ENCODE measurements at places on chromosomes 12 and 14.
A peak's percentile ranks its signal among the peaks of the same experiment; 100 is the strongest.

- DNase-seq = no peak
These were observed 470.4 kb downstream of the GALC start for GRCh38 chr14:87522575-87522974.

GRCh38 chr14:68651652-68652432, 141.0 kb downstream of the ZFP36L1 start:
- no peak for DNase-seq

- no peak for DNase-seq
These were observed 763 bp upstream of the PHETA1 start for GRCh38 chr12:111369496-111370220.

- no peak for DNase-seq
These were observed 188.1 kb upstream of the CDKN3 start for GRCh38 chr14:54208751-54209150.

- DNase-seq = no peak
These were observed 4.9 kb downstream of the OTX2 start for GRCh38 chr14:56805201-56805991.

DNA sequence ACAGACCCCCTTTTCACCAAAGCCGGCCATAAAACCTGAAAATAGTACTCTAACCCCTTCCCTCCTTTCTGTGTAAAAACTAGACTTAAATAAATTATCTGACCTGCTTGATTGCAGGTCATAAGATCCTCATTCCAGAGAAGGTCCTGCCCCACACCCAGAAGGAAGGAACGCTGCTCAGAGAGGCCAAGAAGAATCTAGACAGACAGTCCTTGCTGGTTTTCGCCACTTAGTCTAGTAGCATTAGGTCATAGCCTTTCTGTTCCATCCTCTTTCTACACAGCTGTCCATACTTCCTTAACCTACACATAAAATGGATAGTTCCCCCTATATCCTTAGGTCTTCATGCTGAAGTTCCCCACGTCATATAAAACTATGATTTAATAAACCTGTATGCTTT, 83.7 kb upstream of the IGF1 start:
- DNase-seq = no peak

GRCh38 chr14:20560961-20561360, at the start of gene RNASE9:
TSS of gene RNASE9 (minus strand) at chr14:20561047.
- no peak for DNase-seq

DNA sequence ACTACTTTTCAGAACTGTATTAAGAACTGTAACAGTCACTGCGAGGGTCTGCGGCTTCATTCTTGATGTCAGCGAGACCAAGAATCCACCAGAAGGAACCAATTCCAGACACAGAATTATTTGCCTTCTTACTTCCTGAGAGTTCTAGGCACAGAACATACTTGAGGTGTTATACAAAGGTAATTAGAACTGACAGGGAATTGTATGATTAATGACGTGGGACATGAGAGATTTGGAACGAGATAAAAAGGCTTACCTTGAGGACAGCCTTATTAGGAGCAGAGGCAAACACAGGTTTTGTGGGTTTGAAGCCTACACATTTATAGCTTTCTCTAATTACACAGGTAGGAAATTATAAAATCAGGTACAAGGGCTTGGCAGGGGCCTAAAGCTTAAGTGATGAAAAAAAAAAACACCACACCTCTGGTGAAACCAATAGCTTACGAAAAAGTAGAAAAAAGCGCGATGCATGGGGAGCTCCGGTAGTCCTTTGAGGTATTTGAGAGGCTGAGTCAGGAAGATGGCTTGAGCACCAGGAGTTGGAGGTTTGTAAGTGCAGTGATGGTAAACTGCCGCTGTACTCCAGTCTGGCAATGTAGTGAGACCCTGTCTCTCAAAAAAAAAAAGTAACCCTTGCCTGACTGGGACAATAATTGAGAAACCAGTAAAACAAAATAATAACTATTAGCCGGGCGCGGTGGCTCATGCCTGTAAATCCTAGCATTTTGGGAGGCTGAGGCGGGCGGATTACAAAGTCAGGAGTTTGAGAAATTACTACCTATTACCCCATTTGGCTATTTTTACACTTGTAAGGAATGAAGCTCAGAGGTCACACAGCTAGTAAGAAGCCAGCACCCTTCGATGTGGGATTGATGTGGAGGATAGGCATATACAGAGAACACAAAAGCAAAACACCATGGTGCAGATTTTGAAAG, 795 bp upstream of the ACOT2 start:
- DNase-seq = no peak

DNA sequence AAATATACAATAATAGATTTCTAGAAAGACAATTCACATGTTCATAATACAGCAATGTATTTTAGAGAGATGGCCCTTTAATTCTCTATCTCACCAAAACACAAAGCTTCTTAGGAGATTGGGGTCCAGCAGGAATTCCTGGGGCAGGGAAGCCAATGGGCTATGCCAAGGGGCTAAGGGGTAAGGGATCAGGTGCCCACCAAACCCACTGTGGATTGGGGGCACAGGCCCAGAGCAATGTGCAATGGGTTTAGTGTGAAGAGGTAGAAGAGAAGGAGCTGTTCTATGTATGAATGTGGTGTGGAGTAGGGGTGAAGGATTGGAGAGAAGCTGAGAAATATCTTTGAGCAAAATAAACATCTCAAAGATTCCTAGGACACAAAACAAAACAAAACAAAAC, 2.6 kb downstream of the HOXC13 start:
- DNase-seq = no peak

DNA sequence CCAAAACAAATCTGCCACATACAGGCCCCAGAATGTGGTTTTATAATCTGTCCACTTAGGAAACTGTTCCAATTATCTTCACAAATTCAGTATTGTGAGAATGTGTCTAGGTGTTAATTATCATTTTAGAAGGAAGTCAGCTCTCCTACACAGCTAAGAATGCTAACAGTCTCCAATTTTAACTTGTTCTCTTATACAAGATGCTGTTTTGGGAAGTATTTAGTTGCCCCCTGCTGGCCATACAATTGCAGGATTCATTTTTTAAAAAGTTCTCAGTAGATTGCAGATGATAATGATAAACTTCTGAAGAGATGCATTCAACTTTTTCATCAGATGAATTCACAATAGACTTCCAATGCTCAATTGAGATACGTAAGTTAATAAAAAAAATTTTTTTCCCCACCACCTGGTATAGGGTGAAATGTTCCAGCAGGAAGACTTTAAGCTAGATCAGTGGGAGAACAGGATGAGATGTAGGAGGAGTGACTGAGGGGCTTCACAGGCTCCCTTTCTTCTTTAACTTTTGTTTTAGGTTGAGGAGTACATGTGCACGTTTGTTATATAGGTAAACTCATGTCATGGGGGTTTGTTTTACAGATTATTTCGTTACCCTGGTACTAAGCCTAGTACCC, 27.3 kb upstream of the OSBPL8 start:
- DNase-seq = peak; percentile 13

GRCh38 chr12:27460471-27460978, 14.0 kb downstream of the SMCO2 start:
- no peak for DNase-seq

- DNase-seq = no peak
These were observed 20.7 kb downstream of the GTF2A1 start for GRCh38 chr14:81200054-81200453.

DNA sequence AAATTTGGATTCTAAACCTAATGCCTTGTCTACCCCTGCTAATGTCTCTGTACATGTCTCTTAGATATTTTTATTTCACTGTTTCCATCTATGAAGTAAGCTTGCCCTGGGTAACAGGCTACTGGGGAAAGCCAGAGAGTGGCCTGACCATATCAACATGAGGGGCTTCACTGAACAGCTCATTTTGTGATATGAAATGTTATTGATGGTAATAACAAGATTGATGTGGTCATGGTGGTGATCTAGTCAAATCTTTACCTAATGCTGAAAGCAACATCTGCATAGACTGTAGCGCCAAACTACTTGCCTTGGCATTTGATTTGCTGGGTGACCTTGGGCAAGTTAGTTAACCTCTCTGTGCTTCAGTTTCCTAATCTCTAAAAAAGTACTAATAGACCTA, 9.9 kb upstream of the DYRK2 start:
- no peak for DNase-seq

GRCh38 chr12:117685110-117685926, 283.5 kb downstream of the KSR2 start:
- DNase-seq = no peak

DNA sequence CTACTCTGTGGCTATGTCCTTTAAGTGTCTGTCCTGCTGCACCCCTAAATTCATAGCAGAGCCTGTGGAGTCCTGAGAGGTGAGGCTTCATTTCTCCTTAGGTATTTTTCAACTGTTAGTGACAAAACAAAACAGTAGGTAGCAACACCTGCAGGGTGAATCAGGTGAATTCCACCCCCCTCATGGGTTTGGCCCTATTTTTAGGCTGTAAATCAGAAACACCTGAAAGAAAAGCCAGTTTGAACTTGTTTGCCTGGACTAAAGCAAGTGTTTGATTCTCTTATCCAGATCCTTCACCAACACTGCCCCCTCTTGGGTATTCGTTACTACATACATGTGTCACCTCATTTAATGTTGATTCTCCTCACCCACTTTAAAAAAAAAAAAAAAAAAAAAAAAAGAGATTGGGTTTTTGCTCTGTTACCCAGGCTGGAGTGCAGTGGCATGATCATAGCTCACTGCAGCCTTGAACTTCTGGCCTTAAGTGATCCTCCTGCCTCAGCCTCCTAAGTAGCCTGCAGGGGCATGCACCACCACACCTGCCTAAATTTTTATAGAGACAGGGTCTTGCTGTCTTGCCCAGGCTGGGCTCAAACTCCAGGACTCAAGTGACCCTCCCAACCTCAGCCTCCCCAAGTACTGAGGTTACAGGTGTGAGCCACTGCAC, 10.3 kb downstream of the TBPL2 start:
- no peak for DNase-seq

- DNase-seq = no peak
These were observed 20.6 kb downstream of the MAPK1IP1L start for GRCh38 chr14:55071870-55072640.

DNA sequence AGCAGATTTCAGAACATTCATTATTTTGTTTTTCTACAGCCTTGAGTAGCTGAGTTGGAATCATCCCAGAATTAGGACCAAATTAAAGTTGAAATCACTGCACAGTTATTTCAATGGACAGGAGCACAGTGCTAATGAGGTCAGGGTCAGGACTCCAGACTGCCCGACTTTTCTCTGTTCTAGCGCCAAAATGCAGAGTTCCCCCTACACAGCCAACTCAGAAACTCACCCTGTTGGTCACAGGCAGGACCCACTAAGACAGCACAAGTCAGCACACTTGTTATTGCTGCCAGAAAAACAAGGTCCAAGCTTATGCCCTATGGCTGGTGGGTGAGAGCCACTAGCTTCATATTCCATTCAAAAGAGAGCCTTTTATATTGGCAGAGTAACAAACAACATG, 198.1 kb upstream of the KRR1 start:
- DNase-seq = no peak

DNA sequence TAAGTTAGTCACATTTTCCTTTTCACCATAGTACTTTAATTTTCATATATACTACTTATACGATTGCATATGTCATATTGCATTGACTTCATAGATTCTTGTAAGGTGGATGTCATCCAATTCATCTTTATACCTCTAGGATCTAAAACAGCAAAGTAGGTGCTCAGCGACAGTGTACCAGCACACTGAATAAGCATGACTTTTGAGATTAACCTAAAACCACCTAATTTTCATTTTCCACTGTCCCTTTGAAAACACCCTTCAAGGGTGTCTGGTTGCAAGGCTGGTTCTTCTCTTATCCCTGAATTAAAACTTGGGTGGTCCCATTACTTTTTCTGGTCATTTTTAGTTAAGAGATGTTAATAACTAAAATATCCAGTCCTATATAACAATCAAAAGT, 4.4 kb downstream of the GPR19 start:
- DNase-seq = no peak

- no peak for DNase-seq
These were observed 22.2 kb downstream of the COX8C start for GRCh38 chr14:93368996-93369712.

- DNase-seq = no peak
These were observed 133.5 kb upstream of the DAAM1 start for GRCh38 chr14:59055006-59055405.

- no peak for DNase-seq
These were observed 38.0 kb downstream of the CHGA start for GRCh38 chr14:92960706-92961566.

GRCh38 chr12:126507231-126507630, 1442.0 kb downstream of the AACS start:
- DNase-seq = no peak

DNA sequence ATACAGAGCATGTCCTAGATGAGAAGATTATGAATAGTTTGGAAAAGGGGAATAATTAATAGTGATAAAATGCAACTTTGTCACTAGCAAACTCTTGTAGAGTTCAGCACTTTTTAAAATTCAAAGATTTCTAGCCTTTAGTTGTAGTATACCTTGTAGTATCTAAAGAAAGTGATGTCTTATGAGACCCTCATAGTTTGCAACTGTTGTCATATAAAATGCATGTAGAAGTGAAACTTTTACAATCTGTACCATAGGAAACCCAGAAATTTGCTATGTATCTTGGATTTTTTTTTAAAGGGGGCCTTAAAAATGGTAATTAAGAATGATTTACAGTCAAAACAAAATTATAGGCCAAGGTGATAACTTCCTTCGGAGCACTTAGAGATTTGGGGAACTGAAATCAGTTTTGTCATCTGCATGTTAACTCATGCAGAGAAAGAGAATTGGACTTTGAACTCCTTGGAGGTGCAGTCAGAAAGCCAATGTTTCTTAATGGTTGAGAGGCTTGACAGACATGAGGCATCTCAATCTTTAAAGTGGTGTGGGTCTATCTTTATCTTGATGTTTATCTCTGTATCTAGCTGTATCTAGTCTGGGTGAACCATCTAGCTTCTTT, 1.3 kb downstream of the LRRK2 start:
- DNase-seq = no peak

DNA sequence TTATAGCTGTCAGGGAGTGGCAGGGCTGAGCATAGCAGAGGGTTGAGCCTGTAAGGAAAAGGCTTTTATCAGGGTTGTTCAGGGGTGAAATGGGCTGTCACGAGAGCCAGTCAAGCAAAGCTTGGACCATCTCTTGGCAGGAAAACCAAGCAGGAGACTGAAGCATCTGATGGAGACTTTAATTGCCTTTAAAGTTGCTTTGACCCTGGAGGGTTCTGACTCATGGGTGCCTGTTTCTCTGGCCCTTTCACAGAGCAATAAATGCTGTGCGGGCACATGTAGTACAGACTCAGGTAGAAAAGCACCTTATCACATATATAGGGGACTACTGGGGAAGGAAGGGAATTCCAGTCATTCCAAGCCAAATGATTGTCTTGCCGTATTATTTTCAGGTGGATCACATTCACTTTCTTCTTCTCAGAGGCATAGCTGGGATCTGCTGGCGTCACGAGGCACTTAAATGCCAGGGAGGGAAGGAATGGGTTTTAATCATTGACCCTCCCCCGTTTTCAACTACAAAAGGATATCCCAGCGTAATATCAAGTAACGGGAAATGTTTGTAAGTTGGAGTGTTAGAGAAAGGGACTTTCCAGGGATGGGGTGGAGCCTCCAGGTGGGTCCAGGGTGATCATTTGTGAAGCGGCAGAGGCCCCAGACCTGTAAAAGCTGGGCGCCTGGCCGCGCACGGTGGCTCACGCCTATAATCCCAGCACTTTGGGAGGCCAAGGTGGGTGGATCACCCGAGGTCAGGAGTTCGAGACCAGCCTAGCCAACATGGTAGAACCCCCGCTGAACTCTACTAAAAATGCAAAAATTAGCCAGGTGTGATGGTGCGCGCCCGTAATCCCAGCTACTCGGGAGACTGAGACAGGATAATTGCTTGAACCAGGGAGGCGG, 34.9 kb downstream of the PLEKHD1 start:
- no peak for DNase-seq

- DNase-seq = peak; percentile 58
These were observed 24.8 kb downstream of the FOS start for GRCh38 chr14:75303381-75303789.
